Right atrium auricular region (tissue), 2 donors: ENCODE measurements at places on chromosomes 7 and 10.
A peak's percentile ranks its signal among the peaks of the same experiment; 100 is the strongest.

DNA sequence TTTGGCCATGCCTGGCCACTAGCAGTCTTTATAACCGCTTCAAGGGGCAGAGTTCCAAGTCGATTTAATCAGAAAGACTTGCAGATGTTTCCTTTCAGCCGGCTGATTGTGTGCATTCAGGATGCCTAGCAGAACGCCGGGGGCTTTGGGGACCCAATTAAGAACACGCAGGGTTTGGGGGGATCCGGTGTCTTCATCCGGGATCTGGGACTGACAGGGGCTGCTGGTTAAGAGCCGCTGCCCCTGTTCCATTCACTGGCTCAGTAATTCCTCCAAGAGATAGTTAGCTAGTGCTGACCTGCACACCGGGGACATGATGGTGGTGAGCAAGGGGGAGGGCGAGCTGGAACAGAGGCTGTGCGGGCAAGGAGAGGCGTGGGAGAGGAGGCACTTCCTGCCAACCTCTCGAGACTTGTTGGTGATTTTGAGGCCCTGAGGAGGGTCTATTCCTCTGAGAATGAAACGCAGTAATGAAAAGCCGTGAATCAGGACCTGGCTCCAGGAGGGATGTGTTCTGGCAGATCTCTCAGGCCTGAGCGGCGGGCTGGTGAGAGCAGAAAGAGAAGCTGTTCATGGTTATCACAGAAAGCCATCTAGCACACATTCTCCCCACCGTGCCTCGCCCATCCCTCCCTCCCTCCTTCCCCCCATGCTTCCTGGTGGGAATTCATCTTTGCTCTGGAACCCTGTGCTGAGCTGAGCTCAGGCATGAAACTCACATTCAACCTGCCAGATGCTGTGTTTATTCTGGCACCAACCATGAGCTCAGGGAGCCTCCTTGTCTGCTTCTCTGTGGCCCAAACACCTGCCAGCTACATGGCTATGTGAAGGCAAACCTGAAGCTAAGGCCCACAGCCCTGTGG lies 152.0 kb downstream of the CCDC3 start:
- peak; percentile 55 for DNase-seq

- no peak for DNase-seq
These were observed 20.1 kb upstream of the OR6B1 start for GRCh38 chr7:143979998-143980397.

DNA sequence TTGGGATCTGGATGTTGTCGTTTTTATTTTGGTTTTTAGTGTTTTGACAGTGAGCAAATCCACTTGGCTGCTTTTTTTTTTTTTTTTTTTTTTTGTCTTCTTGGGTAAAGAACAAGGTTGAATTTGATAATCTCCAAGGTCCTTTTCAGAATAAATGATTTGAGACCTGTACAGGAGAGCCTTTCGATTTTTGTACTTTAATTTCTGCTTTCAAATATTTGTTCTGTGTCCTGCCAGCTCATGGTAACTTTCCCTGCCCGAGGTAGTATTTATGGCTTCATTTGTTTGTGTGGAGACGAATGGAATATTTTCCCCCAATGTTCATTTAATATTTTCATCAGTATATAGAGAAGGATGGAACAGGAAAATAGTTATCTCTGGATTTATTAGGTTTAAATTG lies 19.9 kb downstream of the WAC start:
- DNase-seq, result no peak

DNA sequence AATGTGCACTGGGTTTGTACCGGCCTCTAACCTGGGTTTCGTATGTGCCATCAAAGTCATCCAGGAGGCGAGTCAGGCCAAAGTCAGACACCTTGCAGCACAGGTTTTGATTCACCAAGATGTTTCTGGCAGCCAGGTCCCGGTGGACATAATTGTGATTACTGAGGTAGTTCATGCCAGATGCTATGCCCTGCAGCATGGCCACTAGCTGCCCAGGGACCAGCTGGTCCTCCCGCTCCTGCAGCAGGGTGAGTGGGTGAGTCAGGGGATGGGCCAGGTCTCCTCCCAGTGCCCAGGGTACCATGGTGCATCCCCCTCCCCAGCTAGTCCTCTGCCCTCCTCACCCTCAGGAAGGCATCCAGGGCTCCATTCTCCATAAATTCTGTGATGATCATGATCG lies 13.6 kb downstream of the ZYX start:
- no peak for DNase-seq

- DNase-seq, result no peak
These were observed 562 bp upstream of the ADGRA1 start for GRCh38 chr10:133087045-133087678.

DNA sequence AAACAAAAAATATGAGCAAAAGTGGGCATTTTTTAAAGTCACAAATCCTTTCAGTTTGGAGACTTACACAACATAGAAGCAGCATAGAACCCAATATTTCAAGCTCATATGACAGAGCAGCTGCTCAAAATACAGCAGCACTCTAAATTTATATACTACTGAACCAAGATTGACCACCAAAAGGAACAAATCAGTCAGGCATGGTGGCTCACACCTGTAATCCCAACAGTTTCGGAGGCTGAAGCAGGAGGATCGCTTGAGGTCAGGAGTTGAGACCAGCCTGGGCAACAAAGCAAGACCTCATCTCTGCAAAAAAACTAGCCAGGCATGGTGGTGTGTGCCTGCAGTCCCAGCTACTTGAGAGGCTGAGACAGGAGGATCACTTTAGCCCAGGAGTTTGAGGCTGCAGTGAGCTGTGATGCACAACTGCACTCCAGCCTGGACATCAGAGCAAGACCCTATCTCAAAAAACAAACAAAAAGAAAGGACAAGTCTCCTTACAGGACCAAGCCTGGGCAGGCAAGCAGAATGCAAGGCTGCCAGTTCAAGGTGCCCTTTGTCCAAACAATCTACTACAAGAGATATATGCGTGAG lies 40.0 kb downstream of the PARD3 start:
- DNase-seq, result no peak

- no peak for DNase-seq
These were observed 322.8 kb downstream of the MAGI2 start for GRCh38 chr7:79130715-79131114.

GRCh38 chr7:70679661-70680060 lies 452.3 kb upstream of the GALNT17 start:
- no peak for DNase-seq

DNA sequence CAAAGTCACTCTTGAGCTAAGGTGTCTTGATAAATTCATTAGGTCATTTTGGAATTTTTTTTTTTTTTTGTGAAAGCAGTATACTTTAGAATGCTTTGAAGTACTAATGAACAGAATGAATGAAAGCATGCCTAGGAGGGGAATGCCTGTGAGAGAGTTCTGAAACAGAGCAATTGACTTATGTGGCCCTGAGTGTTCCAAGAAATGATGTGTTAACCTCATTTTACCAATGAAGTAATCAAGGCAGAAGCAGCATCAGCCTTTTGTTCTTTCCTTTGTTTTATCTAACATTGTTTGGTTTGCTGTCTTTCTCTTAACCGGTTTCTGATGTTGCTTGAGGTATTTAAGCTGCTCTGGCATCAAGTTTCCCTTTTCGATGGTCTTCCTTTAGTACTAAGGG lies 154.6 kb upstream of the HGF start:
- no peak for DNase-seq

- DNase-seq, result no peak
These were observed 38.3 kb upstream of the GHITM start for GRCh38 chr10:84101042-84101441.

DNA sequence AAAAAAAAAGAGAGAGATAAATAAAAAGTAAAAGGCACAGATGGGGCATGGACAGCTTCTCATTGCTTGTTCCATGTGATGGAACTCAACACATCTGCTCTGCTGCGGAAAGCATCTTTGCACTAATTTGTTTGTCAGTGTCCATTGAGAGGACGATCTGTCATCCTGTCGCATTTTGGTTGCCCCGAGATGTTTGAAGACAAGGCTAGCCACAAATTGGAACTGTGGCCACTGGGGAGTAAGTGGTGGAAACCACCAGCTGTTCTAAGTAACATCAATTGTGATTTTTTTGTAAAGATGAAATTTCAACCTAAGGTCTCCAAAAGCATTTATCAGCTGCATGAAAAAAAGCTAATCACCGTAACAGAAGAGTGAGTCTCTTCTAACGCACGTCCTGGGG lies 312.7 kb downstream of the ADARB2 start:
- peak; percentile 30 for DNase-seq

GRCh38 chr10:103845972-103846371 lies 9.4 kb downstream of the SH3PXD2A start:
- no peak for DNase-seq

DNA sequence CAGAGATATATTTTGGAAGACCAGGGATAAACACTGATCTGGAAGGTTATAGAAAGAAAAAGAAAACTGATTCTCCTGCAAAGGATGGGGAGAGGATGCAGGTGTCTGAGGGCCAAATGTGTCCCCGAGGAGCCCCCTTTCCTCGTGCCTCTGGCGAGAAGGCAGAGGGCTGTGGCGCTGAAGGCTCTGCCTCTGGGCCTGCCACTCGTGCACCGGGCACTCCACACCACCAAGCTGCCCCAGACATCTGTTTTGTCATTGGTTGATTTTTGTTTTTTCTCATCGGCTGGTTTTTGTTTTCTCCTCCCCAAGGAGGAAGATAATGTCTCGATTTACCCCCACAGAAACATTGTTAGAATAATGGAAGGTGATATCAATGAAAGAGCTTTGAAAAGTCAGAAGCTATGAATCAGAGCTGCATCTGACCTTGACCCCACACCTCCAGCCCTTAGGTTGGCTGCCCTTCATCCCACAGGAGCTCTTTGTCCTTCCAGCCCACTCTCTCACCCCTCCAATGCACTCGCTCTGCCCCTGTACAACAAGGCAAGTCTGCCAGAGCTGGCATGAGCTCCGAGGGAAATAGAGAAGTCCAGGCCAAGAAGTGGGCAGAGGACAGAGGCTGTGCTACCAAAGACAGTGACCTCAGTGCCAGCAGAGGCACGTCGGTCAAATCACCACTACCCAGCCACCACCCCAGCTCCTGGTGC lies 124.8 kb downstream of the TCERG1L start:
- no peak for DNase-seq

- peak; percentile 23 for DNase-seq
These were observed 230.5 kb upstream of the INHBA start for GRCh38 chr7:41933427-41933826.

DNA sequence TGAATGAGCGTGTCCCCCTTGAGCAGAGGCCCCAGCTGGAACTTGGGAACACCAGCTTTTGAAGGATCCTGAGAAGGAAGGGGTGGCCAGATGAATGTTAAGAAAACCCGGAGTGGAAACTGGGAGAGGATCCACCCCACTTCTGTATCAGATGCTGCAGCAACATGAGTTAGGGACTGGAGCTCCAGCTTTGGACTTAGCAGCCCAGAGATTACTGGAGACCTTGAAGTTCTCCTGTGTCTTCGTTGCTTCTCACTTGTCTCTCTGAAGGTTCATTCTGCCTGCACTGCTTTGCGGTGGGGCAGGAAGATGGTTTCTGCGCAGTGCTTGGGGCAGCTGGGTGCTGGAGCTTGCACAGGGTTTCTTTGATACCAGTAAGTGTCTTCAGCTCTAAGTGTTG lies 9.3 kb downstream of the TMEM248 start:
- no peak for DNase-seq

- DNase-seq, result no peak
These were observed 13.9 kb downstream of the ARHGAP22 start for GRCh38 chr10:48590945-48591344.

- no peak for DNase-seq
These were observed at the start of gene GPR85 for GRCh38 chr7:113086431-113086888. Gene GPR85 (minus strand): TSS chr7:113086827. CDS start chr7:113084721, 2,106 bp downstream.

DNA sequence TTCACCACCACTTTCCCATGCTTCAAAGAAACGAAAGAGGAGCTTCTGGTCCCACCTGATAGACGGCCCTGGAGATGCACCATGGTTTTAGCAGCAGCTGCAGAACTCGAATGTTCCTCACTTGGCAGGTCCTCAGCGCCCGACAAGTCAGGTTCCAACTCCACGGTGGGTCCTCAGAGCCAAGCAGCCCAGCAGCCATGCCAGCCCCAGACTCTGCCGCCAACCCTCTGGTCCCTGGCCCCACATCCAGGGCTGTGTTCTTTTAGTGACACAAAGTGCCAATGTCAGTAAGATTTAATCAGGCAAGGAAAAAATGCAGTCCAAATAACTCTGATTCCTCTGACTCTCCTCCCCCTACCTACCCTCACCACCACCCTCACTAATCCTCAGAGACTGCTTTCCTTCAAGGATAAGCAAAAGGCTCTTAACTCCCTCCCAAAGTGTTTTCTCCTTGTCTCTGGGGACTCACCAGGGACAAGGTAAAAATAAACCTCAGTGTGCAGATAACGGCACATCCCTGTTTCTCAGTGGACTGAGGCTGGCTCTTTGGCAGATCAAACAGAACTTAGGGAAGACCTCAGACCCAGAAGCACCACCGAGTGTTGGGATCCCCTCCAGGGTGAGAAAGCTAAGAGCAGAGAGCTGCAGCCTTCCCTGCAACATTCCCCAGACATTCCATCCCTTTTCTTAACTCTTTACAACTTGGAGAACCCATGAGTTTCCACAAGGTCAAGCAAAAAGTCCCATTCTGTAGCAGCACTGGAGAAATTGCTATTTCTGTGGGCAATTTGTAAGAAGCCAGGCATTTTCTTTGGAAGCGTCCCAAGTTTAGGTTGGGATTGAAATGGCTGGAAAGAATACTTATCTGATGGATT lies 358.9 kb downstream of the FRMD4A start:
- DNase-seq, result no peak

- no peak for DNase-seq
These were observed 231.3 kb upstream of the MKLN1 start for GRCh38 chr7:131096267-131096927.

- no peak for DNase-seq
These were observed 74.0 kb upstream of the CUX1 start for GRCh38 chr7:101743241-101743994.

DNA sequence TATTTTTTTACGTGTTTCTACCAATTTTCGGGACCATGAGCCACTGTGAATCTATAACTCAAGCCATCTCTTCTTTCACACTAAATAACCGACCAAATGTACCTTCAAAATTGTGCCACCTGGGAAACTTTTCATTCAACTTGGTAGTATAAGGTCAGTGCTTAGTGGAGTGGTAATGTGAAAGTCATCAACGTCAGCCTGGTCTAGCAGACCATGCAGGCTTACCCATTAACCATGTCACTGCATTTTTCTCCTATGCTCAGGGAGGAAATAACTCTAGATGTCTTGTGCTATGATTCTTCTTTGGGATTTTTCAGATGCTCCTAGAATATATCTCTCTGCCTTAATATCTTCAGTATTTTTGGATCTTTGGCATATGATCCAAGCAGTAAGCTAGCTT lies 1075.4 kb upstream of the POT1 start:
- DNase-seq, result no peak

GRCh38 chr7:88306590-88307048 lies at the start of gene STEAP4:
Gene STEAP4 (minus strand): TSS chr7:88306894. CDS start chr7:88284269, 22,625 bp downstream.
- peak; percentile 94 for DNase-seq

GRCh38 chr7:41915871-41916270 lies 213.0 kb upstream of the INHBA start:
- no peak for DNase-seq
